ENCODE measurements at places on chromosomes 11 and 22. TPM values are rescaled to one million over a fixed set of nuclear protein-coding genes. Genes with fewer than 3 reads are reported as not detected.

DNA sequence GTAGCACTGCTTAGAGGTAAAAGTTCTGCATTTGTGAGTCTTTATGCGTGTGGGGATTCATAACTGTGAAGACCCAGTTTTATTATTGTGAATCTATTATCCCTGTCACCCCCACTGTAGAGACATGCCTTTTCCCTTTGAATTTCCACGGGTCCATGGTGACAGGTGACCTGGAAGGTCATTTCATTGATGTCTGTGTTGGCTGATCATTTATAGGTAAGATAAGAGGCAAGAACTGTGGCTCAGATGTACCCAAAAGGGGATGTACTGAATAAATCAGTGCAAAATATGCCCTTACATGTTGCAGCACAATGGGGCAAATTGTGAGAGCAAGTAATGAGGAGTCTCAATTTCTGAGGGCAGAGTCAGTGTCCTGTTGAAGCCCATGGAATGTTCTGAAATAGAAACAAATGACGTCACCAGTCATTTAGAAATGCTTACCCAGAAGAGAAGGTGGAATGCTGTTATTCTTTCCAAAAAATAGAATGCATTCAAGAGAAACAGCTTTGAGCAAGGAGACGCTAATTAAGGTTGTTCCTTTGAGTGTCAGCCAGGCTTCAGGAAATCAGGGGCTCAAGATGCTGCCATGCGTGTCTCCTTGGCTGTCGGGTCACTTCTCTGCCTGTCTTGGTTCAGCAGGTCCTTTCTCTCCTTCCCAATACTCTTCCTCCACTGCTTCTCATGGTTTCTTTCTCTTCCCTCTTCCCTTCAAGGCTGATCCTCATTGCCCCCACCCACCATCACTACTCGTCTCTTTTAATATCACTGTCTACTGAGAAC lies 118.7 kb upstream of the E2F8 start:
- no peaks in the 10 kb centered on the region for H3K36me3 ChIP-seq
- no peak overlapping the region for H3K27ac ChIP-seq
- H3K27me3 ChIP-seq: peaks cover 12% of the 10 kb centered on the region
- no peak for DNase-seq

GRCh38 chr11:87739261-87739660 lies 436.0 kb downstream of the RAB38 start:
- no peaks in the 10 kb centered on the region for H3K36me3 ChIP-seq

DNA sequence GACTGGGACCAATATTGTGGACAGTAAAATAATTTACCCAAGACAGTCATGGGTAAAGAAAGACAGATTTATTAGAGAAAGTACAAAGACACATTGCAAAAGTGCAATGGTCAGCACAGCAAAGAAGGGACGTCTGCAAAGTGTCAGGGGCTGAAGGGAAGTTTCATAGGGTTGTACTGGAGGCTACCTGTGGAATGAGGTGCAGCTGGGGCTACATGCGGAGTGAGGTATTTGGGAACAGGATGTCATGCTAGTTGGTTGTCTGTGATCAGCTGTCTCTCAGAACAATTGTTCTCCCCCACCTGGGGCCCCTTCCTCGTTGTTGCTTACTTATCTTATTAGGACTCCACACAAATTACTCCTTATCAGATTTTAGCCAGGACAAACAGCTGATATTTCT lies 11.4 kb upstream of the APOL3 start:
- H3K36me3 ChIP-seq: no peaks in the 10 kb centered on the region
- H3K4me1 ChIP-seq: no peaks in the 10 kb centered on the region
- H3K27me3 ChIP-seq: no peaks in the 10 kb centered on the region
- no peak for DNase-seq

- no peak for DNase-seq
- H3K27me3 ChIP-seq: no peaks in the 10 kb centered on the region
- no peak overlapping the region for H3K4me3 ChIP-seq
- H3K4me1 ChIP-seq: peaks cover 12% of the 10 kb centered on the region
Observed at GRCh38 chr11:125423247-125423849, 72.7 kb downstream of the FEZ1 start.

- H3K27ac ChIP-seq: no peak overlapping the region
- H3K27me3 ChIP-seq: no peaks in the 10 kb centered on the region
- no peak overlapping the region for H3K4me3 ChIP-seq
- peaks cover 6% of the 10 kb centered on the region for H3K4me1 ChIP-seq
- no peak for DNase-seq
- H3K36me3 ChIP-seq: no peaks in the 10 kb centered on the region
Observed at GRCh38 chr11:130599073-130599654, 150.7 kb downstream of the ADAMTS15 start.

Gene IFITM10
- not detected for total RNA-seq

Gene CATSPER1
- not detected for total RNA-seq

DNA sequence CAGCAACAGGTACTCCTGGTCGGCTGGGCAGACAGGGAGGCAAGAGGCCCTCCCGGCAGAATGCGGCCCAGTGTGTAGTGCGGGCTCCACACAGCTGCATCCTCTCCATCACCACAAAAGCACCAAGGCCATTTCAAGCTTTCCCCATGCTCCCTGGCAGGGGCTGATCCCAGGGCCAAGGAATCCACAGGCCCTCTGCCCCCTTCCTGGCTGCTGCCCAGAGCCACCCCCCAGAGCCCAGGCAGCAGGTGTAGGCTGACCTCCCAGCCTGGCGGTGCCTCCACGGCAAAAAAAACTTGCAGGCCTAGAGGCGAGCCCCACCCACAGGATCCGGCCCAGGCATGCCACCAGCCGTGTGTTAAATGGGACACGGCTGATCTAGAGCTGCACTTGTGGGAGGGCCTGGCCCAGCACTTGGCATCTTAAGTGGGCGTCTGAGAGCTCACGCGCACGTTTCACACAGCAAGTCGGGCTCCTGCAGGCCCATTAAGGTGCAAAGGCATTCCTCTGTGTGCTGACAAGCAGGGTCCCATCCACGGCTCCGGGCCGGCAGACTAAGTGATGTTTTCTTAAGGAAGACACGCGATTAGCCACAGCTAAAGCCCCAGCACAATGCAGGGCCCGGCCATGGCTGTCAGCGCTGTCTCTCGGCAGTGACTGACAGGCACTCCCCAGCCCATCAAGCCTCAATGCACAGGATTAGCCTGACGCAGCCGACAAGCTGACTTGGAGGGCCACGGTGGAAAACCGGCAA lies 19.8 kb upstream of the GNB1L start:
- no peak overlapping the region for H3K27ac ChIP-seq
- no peaks in the 10 kb centered on the region for H3K27me3 ChIP-seq
- H3K4me1 ChIP-seq: peaks cover 11% of the 10 kb centered on the region
- peak; percentile 88 for DNase-seq
- H3K36me3 ChIP-seq: no peaks in the 10 kb centered on the region
- no peak overlapping the region for H3K4me3 ChIP-seq

DNA sequence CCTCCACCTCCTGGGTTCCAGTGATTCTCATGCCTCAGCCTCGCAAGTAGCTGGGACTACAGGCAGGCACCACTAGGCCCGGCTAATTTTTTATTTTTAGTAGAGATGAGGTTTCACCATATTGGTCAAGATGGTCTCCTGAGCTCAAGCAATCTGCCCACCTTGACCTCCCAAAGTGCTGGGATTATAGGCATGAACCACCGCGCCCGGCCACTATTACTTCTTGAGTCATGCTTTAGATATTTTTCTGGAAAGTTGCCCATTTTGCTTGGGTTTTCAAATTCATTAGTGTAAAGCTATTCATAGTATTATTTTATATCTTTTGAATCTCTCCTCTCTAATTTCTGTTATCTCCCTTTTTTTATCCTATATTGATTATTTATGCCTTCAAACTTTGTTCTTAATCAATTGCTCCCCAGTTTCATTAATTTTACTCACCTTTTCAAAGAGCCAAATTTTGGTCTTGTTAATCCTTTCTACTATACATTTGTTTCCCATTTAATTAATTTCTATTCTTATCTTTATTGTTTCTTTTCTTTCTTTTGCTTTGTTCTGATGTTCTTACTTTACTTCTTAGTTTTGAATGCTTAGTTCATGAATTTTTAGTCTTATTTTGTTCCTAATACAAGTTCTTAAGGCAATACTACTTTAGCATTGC lies 10.3 kb upstream of the RAC2 start:
- H3K4me1 ChIP-seq: peaks cover 8% of the 10 kb centered on the region
- H3K4me3 ChIP-seq: no peak overlapping the region
- no peaks in the 10 kb centered on the region for H3K36me3 ChIP-seq
- DNase-seq: no peak

Gene NKAPD1
- total RNA-seq: 60.0 TPM

Gene RASD2
- 0.19 TPM for total RNA-seq

DNA sequence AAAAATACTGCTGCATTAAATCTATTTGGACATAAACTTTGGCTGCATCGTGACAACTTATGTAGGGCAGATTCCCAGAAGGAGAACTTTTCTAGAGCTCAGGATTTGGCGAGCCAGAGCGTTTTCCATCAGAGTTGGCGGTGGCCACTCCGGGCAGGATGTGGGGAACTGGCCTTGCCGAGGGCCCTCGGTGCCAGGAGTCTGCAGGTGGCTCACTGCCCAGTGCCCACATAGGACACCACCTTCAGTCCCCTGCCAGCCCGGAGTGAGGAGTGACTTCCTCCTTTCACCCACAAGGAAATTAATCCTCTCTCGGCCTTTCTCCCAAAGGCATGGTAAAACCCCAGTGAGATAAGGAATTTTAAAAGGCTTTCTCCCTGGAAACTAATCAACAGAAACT lies 1.6 kb upstream of the LGALS2 start:
- no peaks in the 10 kb centered on the region for H3K36me3 ChIP-seq
- DNase-seq: no peak
- no peaks in the 10 kb centered on the region for H3K27me3 ChIP-seq
- no peaks in the 10 kb centered on the region for H3K4me1 ChIP-seq

DNA sequence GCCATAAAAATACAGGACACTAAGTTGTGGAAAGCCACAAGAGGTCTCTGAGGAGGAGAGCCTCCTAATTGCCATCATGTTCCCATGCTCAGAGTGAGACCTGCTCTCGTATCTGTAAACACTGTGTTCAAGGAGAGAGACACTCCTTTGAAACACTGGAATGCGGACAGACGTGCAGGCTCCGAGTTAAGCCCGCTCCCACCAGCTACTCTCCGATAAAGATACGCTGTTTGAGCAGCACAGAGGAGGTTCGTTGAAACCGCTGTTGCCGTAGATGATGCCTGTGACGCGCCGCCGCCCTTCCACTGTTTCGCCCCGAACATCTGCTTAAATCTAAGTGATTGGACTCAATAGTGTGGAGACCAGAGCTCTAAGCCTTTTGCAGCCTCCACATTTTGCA lies 25.1 kb downstream of the NUP50 start:
- H3K27ac ChIP-seq: no peak overlapping the region
- H3K4me1 ChIP-seq: peaks cover 10% of the 10 kb centered on the region
- H3K36me3 ChIP-seq: no peaks in the 10 kb centered on the region
- no peaks in the 10 kb centered on the region for H3K27me3 ChIP-seq

Gene TMPRSS13
- total RNA-seq: 0.22 TPM

Gene KCNJ4
- total RNA-seq: 0.82 TPM

GRCh38 chr11:7444091-7444981 lies 41.0 kb upstream of the OLFML1 start:
- H3K27me3 ChIP-seq: peaks cover 4% of the 10 kb centered on the region
- DNase-seq: peak; percentile 60
- peaks cover 17% of the 10 kb centered on the region for H3K4me1 ChIP-seq
- H3K27ac ChIP-seq: no peak overlapping the region

DNA sequence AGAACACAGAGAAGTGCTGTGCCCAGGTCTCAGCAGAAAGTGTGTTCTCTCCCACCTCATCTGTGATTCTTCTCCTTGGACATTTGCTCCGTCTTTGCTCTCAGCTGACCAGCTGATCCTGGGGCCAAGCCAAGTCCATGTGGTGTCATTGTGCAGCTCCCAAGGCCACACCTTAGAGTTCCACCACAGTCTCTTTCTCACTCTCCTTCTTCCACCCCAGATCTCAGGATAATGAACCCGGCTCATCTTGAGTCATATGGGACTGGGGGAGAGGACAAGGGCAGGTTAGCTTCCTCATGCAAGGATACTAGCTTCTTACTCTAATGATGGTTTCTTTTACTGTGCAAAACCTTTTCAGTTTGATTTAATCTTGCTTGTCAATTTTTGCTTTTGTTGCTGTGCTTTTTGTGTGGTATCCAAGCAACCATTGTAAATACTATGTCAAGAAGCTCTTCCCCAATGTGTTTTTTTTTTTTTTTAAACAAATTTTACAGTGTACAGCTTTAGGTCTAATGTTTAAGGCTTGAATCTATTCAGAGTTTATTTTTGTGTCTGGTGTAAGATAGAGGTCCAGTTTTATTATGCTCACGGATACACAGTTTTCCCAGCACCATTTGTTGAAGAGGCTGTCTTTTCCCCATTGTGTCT lies 75.0 kb upstream of the OR4B1 start:
- H3K4me1 ChIP-seq: no peaks in the 10 kb centered on the region
- H3K4me3 ChIP-seq: no peak overlapping the region

Gene NLRP6
- not detected for total RNA-seq

Gene HEPHL1
- not detected for total RNA-seq

DNA sequence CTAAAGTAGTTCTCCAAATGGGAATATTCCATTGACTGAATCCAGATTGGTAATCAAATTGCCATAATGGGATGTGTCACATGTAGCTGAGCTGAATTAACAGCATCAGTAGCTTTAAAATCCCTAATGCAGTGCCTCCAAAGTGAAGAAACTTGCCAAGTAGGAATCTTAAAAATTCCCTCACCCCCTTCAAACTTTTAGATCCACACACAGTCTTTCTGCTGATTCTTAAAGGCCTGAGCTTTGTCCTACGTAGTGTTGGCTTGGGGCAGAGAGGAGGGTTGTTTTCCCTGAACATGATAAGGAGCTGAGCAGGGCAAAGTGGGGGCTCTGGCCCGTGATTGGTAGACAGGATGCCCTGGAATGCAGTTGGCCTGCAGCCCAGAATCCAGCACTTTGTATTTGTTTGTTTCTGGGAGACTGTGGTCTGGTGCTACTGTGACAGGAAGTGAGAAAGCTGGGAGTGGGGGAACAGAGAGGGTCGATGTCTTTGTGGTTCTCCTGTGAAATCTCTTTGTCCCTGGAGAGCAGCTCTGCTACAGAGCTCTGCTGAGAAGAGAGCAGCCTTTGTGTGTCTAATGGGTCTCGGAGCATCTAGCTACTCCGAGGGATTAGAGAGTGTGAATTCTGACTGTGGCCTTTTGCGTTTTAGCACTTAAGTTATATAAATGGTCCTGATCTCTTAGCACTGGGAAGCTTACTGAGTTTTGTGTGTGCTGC lies 16.9 kb downstream of the CTNND1 start:
- no peaks in the 10 kb centered on the region for H3K36me3 ChIP-seq
- H3K27me3 ChIP-seq: no peaks in the 10 kb centered on the region
- H3K4me3 ChIP-seq: peak overlapping the region; percentile 26
- H3K27ac ChIP-seq: peak overlapping the region; percentile 98

DNA sequence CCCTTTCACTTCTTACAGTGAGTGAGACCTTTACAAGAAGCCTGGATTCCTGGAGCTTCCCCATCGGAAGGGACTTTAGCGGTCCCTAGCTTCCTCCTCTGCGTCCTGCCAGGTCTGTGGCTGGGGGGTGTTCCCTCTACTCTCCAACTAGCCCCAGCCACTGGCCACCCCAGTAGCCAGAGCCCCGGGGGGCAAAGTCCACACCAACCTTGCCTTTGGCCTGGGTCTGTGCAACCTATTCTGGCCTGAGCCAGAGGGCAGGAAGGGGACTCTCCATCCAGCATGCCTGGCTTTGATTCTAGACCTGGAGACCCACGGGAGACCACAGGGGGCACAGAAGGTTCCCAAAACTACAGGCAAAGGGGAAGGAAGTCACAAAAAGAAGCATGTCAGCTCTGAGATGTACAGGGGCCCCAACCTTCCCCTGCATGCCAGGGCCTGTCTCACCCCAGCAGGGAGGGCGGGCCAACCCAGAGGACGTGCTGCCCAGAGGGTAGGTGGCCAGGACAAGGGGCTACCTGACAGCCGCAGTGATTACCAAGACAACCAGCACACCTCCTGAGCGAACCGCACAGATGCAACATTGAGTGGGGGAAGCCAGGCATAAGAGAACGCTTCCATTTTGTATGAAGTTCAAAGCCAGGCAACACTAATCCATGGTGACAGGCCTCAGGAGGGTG lies 52.4 kb downstream of the DSCAML1 start:
- H3K27me3 ChIP-seq: no peaks in the 10 kb centered on the region
- H3K36me3 ChIP-seq: no peaks in the 10 kb centered on the region
- no peak for DNase-seq
